ENCODE measurements at places on chromosomes 5 and 9.

DNA sequence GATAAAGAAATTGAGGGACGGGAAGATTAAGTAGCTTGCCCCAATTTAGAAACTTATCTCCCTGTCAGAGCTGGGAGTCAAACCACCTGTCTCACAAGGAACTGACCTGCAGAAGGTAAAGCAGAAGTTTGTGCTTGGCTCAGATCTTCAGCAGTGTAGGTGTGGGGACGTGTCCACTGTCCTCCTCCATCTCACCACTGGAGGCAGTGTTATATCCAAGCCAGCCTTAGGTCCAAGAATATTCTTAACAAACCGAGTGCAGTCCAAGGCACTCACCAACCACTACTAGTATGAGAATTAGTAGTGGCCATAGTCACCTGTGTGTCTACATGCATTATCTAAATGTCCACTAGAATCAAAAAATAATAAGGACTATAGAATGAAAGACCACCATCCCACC, 86.3 kb upstream of the IRX1 start:
- DNase-seq: no peak

DNA sequence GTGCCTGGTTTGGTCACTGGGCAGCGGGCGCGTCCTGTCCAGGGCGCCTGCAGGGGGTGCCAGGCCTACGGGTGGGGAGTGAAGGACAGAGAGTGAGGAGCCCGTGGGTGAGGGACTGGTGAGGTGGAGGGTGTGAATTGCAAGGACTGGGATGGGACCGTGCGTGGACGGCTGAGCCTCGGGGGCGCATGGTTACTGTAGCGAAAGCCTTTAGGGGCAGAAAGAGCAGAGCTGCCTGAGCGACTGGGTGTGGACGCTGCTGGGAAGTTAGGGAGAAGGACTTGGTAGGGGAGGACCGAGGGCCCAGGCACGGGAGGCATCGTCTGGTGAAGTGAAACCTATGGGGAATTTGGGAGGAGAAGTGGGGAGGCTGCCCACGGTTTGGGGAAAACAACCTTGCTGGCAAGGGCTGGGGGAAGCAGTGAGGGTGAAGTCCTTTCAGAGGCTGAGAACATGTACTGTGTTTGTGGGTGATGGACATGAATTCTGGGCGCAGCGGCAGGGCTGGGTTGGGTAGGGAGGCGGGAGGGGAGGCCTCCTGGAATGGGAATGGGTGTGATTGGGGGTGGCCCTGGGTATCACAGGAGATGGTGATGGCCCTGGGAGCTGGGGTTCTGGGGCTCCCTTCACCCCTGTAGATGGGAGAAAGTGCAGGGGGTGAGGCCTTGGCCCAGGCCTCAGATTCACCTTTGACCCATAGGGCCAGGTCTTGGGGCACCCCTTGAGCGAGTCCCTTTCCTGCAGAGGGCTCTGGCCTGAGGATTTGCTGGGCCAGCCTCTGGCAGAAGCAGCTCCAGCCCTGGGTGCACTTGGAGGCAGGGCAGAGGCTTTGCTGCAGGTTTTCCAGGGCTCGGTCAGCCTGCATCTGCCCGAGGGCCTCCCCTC, 1.7 kb upstream of the TOR4A start:
- DNase-seq: no peak

DNA sequence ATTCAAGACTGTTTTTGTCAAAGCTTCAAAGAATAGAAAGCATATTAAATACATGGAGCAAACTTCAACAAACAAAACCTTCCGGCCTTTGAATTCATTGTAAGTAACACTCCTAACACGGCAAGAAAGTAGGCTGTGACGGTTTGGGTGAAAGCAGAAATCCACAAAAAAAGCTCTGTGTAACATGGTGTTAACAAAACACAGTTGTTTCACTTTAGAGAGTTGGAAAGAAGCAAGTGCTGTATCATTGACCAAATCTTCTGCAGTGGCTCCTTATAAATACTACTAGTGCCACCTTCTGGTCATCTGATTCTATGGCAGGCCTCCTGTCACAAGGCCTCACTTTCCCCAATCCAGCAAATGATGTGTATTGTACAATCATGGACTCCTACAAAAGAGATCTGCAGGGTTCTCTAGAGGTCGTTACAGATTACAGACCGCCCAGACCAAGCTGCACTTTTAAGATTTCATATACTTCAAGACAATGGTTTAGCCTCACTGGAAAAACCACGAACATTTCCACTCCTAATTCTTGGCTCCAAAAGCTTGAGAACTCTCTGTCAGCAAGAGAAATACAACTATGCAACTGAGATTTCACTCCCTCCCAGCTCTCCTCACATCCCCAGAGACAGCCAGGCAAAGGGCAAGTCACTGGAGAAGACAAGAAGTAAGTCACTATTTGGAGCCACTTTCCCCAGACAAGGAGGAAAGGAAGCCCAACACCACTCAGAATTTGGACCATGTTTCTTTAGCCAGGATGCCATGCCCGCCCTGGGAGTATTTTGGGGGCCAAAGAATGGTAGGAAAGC, 196.2 kb downstream of the DTWD2 start:
- peak; percentile 1 for DNase-seq

- DNase-seq: no peak
These were observed 11.0 kb downstream of the UBAC1 start for GRCh38 chr9:135950135-135950682.

- no peak for DNase-seq
These were observed 115.7 kb downstream of the DEPDC1B start for GRCh38 chr5:60584304-60584703.

DNA sequence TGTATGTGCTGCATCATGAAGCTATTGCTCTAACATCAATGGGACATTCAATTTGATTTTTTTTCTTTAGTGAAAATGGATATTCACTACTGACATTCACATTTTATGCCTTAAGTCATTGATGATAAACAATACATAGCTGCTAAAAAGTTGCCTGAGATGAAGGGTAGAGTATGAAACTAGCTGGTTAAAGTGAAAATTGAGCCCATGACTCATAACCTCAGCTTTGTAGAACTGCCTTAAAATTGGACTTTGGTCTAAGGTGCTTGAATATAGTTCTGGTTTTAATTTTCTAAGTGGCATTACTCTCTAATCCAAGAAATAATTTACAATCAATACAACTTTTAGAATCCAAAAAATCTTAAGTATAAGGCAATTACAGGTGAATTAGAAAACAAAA, 740.4 kb upstream of the RIOK2 start:
- no peak for DNase-seq

- no peak for DNase-seq
These were observed 11.6 kb downstream of the COL27A1 start for GRCh38 chr9:114166614-114167572.

GRCh38 chr9:135123773-135124134, 36.3 kb downstream of the OLFM1 start:
- DNase-seq: no peak

DNA sequence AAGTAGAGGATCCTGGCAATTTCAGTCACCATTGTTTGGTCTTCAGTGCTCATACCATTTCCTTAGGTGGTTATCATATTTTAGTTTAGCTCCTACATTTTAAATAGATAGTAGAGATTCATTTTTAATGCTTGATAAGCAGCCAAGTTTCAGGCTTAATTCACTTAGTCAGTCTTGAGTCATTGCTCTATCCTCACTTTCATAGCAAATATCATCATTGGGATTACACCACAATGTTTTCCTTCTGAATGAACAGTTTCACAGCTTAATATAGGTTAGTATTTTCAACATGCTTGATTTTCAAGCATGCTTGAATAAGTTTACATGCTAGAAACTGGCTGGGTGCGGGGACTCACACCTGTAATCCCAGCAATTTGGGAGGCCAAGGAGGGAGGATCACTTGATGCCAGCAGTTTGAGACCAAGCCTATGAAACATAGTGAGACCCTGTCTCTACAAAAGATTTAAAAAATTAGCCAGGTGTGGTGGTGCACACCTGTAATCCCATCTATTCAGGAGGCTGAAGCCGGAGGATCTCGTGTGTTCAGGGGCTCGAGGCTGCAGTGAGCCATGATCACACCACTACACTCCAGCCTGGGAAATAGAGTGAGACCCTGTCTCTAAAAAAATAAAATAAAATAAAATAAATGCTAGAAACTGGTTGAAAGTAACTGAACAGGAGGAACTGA, 339.9 kb downstream of the ADGRV1 start:
- DNase-seq: no peak

- DNase-seq: no peak
These were observed 95.5 kb upstream of the SPATA31D4 start for GRCh38 chr9:81832571-81833285.

DNA sequence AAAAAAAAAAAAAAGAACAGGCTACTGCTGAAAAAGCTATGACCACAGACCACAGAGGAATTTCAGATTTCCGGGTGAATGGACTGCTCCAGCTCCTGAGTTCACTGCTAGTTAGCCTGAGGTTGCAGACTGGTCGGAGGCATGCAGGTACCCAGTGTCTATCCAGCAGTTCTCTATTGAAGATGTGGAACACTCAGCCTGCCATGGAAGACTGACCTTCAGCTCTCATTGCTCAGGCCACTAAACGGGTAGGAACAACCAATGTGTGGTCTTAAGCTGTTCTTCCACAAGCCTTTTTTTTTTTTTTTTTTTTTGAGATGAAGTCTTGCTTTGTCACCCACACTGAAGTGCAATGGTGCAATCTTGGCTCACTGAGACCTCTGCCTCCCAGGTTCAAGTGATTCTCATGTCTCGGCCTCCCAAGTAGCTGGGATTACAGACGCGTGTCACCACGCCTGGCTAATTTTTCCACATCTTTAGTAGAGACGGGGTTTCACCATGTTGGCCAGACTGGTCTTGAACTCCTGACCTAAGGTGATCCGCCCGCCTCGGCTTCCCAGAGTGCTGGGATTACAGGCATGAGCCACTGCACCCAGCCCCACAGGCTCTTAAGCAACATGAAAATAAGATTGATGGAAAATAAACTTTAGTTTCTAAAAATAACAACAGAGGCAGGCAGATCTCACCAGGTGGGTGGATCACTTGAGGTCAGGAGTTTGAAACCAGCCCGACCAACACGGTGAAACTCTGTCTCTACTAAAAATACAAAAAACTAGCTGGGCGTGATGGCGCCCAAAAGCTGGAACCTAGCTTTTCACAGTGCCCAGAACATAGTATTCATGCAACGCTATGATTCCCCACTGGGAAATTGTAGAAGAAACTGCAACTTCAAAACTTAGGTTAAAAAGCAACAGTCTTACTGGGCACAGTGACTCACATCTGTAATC, 20.0 kb upstream of the NPM1 start:
- DNase-seq: no peak

- peak; percentile 35 for DNase-seq
These were observed at the start of gene IL6ST for GRCh38 chr5:55994495-55994997. TSS of gene IL6ST (minus strand) at chr5:55994963. CDS start at chr5:55976278, 18,685 bp downstream.

DNA sequence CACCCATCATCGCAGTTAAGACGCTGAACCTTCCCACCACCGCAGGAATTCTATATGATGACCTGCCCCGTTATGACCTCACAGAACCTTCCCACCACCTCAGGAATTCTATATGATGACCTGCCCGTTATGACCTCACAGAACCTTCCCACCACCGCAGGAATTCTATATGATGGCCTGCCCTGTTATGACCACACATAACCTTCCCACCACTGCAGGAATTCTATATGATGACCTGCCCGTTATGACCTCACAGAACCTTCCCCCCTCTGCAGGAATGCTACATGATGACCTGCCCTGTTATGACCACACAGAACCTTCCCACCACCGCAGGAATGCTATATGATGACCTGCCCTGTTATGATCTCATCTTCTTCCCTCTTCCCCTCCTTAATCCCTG, 64.3 kb downstream of the IRX1 start:
- no peak for DNase-seq

All from T follicular helper cell (primary cell).